ENCODE measurements at places on chromosomes 1 and 21.

DNA sequence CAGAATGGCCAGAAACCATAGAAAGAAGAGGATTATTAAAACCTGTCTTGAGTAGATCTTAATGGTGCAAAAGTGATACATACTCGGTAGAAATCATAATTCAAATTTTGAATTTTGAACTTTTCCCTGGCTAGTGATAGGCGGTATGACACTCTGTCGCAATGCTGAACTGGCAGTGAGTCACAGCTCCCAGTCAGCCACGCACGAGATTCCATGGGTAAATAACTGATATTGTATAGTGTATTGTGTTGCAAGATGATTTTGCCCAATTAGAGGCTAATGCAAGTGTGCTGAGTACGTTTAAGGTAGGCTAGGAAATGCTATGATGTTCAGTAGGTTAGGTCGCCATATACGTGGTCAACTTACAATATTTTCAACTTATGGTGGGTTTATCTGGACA is 207.0 kb downstream of the SIPA1L2 start:
- no peak for DNase-seq

- no peak for DNase-seq
Observed at GRCh38 chr21:41121785-41122415, 46.1 kb upstream of the BACE2 start.

- DNase-seq = no peak
Observed at GRCh38 chr1:6370006-6370405, 23.6 kb downstream of the ACOT7 start.

DNA sequence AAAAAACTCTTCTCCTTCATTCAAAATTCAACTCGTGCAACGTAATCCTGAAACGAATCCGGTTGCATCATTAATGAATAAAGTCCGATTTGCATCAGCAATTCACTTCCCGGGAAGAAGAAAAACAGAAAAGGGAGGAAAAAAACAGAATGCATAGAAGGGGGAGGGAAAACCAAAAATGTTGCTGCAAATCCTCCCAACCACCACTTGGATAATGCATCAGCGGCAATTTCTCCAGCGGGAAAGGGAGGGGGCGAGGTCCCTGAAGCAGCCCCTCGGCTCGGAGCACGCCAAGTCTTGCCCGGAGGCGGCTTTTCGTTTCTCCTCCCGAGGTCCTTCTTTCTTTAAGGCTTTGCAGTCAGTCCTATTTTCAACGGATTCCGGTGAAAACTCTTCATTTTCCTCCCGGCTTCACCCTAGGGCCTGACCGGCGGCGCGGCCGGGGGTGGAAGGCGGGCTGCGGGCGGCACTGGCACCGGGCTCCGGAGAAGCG is 723 bp downstream of the CDC42BPA start:
- no peak for DNase-seq

GRCh38 chr1:226355669-226356551 is 46.9 kb upstream of the LIN9 start:
- no peak for DNase-seq

DNA sequence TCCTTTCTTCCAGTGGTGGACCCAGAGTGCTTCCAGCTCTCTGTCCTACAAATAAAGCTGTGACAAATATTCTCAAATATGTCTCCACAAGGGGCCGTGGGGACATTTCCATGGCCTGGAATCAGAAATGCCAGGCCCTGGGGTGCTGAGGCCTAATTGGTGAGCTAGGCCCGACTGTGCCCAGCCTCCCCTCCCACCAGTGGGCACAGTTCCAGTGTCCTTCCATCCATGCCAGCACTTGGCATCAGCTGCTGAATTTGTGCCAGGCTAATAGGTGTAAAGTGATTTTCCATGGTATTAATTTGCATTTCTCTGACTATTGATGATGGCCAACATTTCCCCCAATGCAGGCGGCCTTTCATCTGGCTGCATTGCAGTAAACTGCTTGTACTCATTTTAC is 48.5 kb upstream of the B3GALT5 start:
- DNase-seq = no peak

DNA sequence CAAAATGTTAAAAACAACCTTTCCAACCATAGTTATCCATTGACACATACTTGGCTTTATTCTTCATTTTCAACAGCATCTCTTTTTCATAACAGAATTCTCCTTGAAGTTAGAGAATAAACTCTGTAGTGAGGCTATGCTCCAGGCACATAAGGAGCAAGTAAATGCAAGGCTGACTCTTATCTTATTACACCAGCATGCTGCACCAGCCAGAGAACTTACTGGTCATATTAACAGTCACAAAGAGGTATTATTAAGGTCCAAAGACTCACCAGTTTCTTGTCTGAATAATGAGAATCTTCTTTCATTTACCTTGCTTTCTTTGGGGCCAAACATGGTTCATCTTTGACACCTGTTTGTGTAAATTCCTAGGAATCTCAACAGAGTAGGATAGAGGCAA is 71.3 kb upstream of the IVNS1ABP start:
- no peak for DNase-seq

DNA sequence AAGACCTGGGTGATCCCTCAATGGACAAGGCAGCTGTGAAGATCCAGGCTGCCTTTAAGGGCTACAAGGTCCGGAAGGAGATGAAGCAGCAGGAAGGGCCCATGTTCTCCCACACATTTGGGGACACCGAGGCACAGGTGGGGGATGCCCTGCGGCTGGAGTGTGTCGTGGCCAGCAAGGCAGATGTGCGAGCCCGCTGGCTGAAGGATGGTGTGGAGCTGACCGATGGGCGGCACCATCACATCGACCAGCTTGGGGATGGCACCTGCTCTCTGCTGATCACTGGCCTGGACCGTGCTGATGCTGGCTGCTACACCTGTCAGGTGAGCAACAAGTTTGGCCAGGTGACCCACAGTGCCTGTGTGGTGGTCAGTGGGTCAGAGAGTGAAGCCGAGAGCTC is 85.2 kb downstream of the TRIM11 start:
- no peak for DNase-seq
